Activated CD8-positive, alpha-beta T cell treated with anti-CD3 and anti-CD28 coated beads, Interleukin-2, amount 10 ng/mL, durations not matched to agents 7 days and 5 days (primary cell): ENCODE measurements at places on chromosomes 1 and 21. TPM values are rescaled to one million over a fixed set of nuclear protein-coding genes. Genes with fewer than 3 reads are reported as not detected.

The RAB7B gene
- total RNA-seq: not detected

DNA sequence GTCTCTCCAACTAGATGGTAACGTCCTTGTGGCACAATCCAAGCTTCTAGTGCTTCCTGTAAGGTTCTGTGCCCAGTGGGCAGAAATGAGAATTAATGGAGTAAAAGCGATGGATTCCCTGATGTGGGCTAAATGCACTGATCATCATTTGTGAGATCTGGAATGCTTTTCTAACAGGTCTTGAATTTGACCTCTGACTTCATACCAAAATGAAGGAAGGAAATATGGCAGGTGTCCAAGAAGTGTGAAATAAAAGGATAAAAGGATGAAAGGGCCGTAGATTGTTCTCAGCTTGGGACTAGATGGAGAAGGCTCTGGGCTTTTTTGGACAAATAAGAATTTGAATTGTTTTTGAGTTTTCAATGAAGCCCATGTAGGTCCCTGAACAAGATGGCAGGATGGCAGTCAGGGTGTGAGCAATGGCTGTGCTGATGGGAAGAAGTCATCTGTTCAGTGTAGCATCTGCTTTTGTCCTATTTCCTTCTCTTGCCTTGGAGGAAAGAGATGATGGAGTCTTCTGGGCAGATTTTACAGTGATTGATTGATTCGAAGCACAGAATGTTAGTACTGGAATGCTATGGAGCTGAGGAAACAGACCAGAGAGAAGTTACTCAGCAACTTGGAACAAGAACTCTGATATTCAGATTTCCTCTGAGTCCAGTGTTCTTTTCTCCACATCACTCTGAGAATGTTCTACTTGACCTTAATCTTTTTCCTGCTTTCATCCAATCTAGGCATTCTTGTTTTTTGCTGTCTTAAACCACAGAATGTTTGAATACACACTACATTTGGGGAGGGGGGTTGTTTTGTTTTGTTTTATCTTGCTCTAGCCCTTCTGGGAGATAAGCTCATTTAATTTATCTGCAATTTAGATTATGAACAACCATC lies 286.0 kb downstream of the HLX start:
- no peak overlapping the region for H3K27ac ChIP-seq
- no peaks in the 10 kb centered on the region for H3K27me3 ChIP-seq
- no peak overlapping the region for H3K4me3 ChIP-seq
- no peaks in the 10 kb centered on the region for H3K36me3 ChIP-seq
- H3K4me1 ChIP-seq: no peaks in the 10 kb centered on the region
- no peak for DNase-seq

The TPTE gene
- total RNA-seq: not detected

The BLACAT1 gene
- total RNA-seq: 0.16 TPM

The TSPAN2 gene
- total RNA-seq: 0.84 TPM

- no peak overlapping the region for H3K4me3 ChIP-seq
- H3K4me1 ChIP-seq: peaks cover 47% of the 10 kb centered on the region
- peaks cover 7% of the 10 kb centered on the region for H3K27me3 ChIP-seq
- H3K36me3 ChIP-seq: no peaks in the 10 kb centered on the region
Measured at GRCh38 chr1:211517006-211517405, 25.0 kb upstream of the RD3 start.

The USH2A gene
- not detected for total RNA-seq
